Activated CD4-positive, alpha-beta T cell treated with anti-CD3 and anti-CD28 coated beads, Interleukin-2, amount 50 U/mL, for 4 hours (primary cell): ENCODE measurements at places on chromosomes 5 and 9.

GRCh38 chr9:105842023-105842644, 147.8 kb downstream of the TMEM38B start:
- peak; percentile 8 for DNase-seq

DNA sequence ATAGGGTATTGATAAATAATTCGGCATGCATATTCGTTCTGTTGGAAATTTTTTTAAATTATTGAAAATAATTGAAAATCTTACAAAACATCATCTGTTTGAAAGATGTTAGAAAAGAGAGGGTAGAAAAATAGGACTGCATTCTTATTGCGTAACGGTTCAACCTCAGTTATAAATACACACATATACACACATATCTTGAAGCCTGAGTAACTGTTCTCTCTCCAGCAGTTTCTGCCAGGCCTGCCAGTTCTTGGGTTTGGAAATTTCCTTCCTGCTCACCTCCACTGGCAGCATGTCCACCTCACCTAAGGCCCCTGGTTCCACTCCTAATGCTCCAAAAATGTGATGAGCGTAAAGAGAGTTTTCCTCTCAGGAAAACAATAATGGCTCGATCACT, 9.1 kb downstream of the SPATA31E1 start:
- no peak for DNase-seq

GRCh38 chr9:131578731-131579504, 33.6 kb downstream of the PRRT1B start:
- DNase-seq: peak; percentile 41

- no peak for DNase-seq
Measured at GRCh38 chr5:178314961-178315820, 82.6 kb upstream of the PHYKPL start.

GRCh38 chr5:102313912-102314311, 17.8 kb upstream of the SLCO4C1 start:
- no peak for DNase-seq

GRCh38 chr9:17361378-17361777, 217.5 kb upstream of the SH3GL2 start:
- DNase-seq: no peak

GRCh38 chr5:150103678-150104549, 17.6 kb upstream of the CSF1R start:
- no peak for DNase-seq

DNA sequence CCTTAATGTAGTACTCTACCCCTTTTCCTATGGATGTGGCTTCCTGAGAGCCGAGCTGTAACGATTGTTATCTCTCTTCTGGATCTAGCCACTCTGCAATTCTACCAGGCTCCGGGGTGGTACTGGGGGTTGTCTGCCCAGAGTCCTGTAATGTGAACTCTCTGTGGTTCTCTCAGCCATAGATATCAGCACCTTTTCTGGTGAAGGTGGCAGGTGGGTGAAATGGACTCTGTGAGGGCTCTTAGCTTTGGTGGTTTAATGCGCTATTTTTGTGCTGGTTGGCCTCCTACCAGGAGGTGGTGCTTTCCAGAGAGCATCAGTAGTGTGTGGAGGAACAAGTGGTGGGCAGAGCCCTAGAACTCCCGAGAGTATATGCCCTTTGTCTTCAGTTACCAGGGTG, 122.1 kb downstream of the GABRG2 start:
- DNase-seq: no peak

GRCh38 chr5:112412346-112412745, 6.7 kb downstream of the EPB41L4A start:
- DNase-seq: no peak
